ENCODE measurements at places on chromosomes 4 and X. TPM values are rescaled to one million over a fixed set of nuclear protein-coding genes. Genes with fewer than 3 reads are reported as not detected.

GRCh38 chrX:118751950-118752783 lies 24.8 kb downstream of the IL13RA1 start:
- no peak overlapping the region for H3K27ac ChIP-seq
- no peak overlapping the region for H3K4me3 ChIP-seq
- H3K36me3 ChIP-seq = no peaks in the 10 kb centered on the region
- H3K4me1 ChIP-seq = no peaks in the 10 kb centered on the region

Gene CXorf65
- not detected for polyA plus RNA-seq

Gene PLS3
- 48.2 TPM for polyA plus RNA-seq

GRCh38 chr4:156390599-156391324 lies 437.1 kb upstream of the CTSO start:
- H3K36me3 ChIP-seq = no peaks in the 10 kb centered on the region
- H3K27ac ChIP-seq = no peak overlapping the region
- no peaks in the 10 kb centered on the region for H3K4me1 ChIP-seq
- DNase-seq = no peak
- no peaks in the 10 kb centered on the region for H3K27me3 ChIP-seq
- no peak overlapping the region for H3K4me3 ChIP-seq

- H3K4me3 ChIP-seq = no peak overlapping the region
- no peak for DNase-seq
- H3K4me1 ChIP-seq = peaks cover 5% of the 10 kb centered on the region
- no peak overlapping the region for H3K27ac ChIP-seq
These were observed 67.0 kb upstream of the CXCL13 start for GRCh38 chr4:77538574-77539157.

Gene ENAM
- under 0.01 TPM for polyA plus RNA-seq

All from adrenal gland (tissue), 19 donors.